ENCODE measurements at places on chromosomes 5 and 9. TPM values are rescaled to one million over a fixed set of nuclear protein-coding genes. Genes with fewer than 3 reads are reported as not detected.
A peak's percentile ranks its signal among the peaks of the same experiment; 100 is the strongest.

DNA sequence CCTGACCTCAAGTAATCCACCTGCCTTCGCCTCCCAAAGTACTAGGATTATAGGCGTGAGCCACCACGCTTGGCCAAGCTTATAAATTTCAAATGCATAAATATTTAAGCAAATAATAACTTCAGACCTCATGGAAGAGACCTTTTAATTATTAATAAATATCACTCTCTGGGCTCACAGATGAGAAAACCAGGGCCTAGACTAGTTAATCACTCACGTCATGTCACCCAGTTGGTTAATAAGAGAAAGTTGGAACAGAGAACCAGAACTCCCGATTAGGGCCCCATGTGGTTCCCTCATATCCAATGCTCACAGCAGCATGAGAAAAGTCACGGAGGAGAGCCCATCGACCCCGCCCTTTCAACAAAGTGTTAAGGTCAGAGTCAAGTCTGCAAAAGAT, 79.3 kb downstream of the EPB41L4A start:
- no peak overlapping the region for H3K4me3 ChIP-seq
- no peak overlapping the region for H3K27ac ChIP-seq
- H3K27me3 ChIP-seq = no peaks in the 10 kb centered on the region
- no peaks in the 10 kb centered on the region for H3K36me3 ChIP-seq
- no peak for DNase-seq
- no peaks in the 10 kb centered on the region for H3K4me1 ChIP-seq

DNA sequence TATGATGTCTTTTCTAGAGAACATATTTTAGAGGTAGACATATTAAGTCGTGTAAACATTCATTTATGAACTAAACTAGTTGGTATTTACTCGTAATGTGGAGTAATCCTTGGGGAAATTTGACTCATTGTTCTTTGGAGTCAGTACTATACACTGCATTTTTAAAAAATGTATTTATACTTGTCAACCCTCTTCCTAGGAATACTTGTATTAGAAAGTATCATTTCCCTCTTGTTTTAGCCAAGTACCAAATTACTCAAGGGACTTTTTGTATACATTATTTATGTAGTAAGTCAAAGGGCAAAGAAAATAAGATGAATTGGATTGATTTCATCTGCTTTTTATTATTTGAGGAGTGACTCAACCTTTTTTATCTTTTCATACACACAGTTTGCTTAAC, 248.1 kb upstream of the IZUMO3 start:
- no peaks in the 10 kb centered on the region for H3K4me1 ChIP-seq
- DNase-seq = no peak
- H3K36me3 ChIP-seq = no peaks in the 10 kb centered on the region
- no peak overlapping the region for H3K4me3 ChIP-seq

DNA sequence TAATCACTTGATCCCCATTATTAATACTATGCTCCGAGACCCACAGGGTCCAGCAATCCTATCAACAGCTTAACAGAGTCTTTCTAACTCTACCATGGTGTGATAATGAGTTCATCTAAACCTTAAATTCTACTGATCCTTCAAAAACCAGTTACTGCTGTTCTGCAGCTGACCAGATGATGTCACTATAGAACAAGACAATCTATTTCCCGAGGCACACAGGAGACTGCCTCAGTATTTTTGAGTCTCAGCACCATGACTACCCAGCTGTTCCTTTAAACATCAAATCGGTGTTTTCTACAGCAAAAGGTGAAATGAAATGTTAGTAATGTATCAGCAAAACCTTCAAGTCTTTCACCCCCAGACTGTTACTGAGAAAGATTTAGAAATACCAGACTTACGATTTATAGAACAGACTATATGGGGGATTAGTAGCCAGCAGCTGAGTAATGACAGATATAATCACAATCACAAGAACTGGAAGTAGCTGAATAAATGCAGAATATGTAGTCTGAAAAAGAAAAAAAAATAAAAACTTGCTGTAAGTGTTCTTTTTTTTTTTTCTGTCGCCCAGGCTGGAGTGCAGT, 16.9 kb downstream of the DNAJC18 start:
- no peak overlapping the region for H3K4me3 ChIP-seq
- H3K27ac ChIP-seq = peak overlapping the region; percentile 26
- H3K4me1 ChIP-seq = peaks cover 22% of the 10 kb centered on the region
- no peaks in the 10 kb centered on the region for H3K27me3 ChIP-seq

DNA sequence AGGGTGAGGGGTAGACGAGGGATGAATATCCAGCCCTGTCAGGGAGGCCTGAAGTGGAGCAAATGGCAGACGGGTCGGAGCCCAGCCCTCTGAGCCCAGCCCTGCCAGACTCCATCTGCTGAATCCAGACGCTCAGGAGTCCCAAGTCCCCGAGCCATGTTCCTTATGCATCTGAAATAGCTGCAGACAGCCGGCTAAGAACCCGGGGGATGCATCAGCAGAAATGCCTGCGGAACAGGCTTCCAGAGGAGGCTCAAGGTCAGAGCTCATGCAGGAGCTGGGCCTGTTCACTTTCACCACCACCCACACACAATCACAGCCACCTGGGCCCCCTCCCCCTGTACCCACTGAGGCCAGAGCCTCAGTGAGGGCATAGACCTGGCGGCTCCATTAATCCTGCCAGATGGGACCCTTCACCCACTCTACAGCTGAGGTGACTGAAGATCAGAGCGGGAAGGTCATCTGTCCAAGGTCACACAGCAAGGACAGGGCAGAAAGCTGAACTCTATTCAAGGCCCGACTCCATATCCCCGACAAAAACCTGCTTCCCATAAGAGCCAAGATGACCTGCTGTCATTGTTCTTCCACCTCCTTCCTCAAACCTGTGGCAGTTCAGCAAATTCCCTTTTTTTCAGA, 24.4 kb upstream of the AKNA start:
- DNase-seq = no peak
- H3K36me3 ChIP-seq = no peaks in the 10 kb centered on the region
- H3K4me3 ChIP-seq = no peak overlapping the region
- no peak overlapping the region for H3K27ac ChIP-seq
- H3K4me1 ChIP-seq = peaks cover under 1% of the 10 kb centered on the region

- H3K36me3 ChIP-seq = no peaks in the 10 kb centered on the region
- H3K4me3 ChIP-seq = no peak overlapping the region
- H3K4me1 ChIP-seq = no peaks in the 10 kb centered on the region
- no peaks in the 10 kb centered on the region for H3K27me3 ChIP-seq
These were observed 3.0 kb downstream of the C9 start for GRCh38 chr5:39361306-39361705.

DNA sequence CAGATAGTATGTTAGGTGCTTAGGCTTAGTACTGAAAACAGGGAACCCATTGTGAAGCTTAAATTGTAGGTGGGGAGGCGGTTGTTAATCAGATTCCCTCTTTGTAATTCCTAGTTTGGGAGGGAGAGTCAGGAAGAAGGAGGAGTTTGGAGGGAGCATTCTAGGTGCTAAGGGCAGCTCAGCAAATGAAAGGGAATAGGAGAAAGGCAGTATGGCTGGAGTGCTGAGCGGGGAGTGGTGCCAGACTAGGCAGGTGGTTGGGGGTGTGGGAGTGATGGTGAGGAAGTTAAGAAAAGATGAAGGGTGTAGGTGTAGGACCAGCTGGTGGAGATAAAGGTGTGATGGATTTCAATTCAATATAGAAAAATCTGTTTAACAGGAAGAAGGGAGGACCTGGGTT, 11.1 kb upstream of the GARNL3 start:
- H3K4me3 ChIP-seq = no peak overlapping the region
- no peak for DNase-seq
- no peak overlapping the region for H3K27ac ChIP-seq
- H3K4me1 ChIP-seq = no peaks in the 10 kb centered on the region
- no peaks in the 10 kb centered on the region for H3K36me3 ChIP-seq

DNA sequence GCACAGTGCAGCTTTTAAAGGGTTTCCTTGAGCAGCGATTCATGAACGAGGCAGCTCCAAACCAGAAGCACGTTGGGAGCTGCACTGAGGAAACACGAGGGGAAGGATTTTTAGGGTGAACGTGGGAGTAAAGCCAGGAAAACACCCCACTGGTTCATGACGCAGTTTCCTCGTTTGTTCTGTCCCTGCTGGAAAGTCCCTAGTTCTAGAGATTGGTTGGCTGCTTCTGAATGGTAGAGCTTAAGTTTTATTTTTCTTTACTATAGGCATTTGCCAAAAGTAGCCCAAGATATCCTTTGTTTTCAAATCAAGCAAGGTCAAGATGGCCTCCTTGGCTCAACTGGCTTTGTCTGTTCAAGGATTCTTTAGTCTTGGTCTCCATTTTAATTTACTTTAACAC, 116.5 kb upstream of the CACNA1B start:
- no peaks in the 10 kb centered on the region for H3K27me3 ChIP-seq
- peak overlapping the region; percentile 87 for H3K27ac ChIP-seq
- H3K4me1 ChIP-seq = peaks cover 43% of the 10 kb centered on the region
- H3K4me3 ChIP-seq = no peak overlapping the region

Gene NR2F1-AS1
- not detected for total RNA-seq

DNA sequence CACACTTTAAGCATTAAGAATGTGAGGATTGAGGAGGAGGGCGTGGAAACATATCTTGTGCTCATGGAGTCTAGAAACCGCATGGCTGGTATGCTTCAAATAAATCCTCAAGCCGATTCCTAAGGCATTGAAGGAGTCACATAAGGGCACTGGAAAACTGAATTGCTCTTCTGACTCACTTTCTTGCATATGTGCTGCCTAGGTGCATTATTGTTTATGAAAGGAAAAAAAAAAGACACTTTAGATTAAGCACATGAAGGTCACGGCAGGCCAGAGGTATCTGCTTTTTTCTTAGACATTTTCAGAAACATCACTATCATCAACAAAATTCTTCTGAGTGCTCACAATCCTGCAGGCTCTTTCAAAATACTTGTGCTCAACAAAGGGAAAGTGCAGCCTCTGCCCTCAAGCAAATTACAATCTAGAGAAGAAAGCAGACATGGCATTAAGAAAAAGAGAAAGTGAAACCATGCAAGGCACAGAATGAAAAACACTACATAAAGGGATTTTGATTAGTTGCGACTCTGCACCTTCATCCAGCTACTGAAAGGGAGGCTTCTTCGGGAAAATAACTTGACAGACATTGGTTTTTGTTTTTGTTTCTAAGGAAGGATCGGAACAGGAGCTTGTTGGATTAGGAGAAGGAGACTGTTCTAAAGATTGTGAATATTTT, 2117.6 kb downstream of the MAT2B start:
- H3K4me3 ChIP-seq = no peak overlapping the region
- DNase-seq = no peak
- peaks cover 5% of the 10 kb centered on the region for H3K4me1 ChIP-seq
- H3K27me3 ChIP-seq = no peaks in the 10 kb centered on the region

DNA sequence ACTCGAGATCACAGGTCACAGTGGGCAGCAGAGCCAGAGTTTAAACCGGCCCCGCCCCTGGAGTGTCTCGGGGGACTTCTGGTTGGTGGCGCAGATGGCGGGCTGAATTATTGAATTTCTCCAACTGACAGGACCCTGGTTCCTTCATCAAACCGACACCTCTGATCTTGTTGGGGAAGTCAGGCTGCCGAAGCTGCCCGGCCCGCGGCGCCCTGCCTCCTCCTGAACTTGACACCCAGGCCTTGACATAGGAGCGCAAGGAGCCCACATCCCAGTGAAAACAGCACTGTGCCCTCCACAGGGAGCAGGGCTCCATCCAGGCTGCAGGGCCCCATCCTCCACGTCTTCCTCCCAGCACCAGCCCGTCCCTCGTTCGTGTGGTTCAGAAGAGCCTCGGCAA, 105.2 kb downstream of the OLFM1 start:
- DNase-seq = no peak
- H3K4me1 ChIP-seq = no peaks in the 10 kb centered on the region
- H3K27ac ChIP-seq = no peak overlapping the region

Gene CDKN2A
- 5.4 TPM for total RNA-seq
